ENCODE measurements at places on chromosomes 6 and 20. TPM values are rescaled to one million over a fixed set of nuclear protein-coding genes. Genes with fewer than 3 reads are reported as not detected.

Gene MOXD1
- total RNA-seq, result not detected

Gene TINAG
- total RNA-seq, result not detected

Gene CDH22
- total RNA-seq, result not detected

Gene UQCC2
- 23.3 TPM for total RNA-seq

Gene NKAIN2
- under 0.01 TPM for total RNA-seq

Gene BMP6
- total RNA-seq, result 190 TPM
